ENCODE measurements at places on chromosomes 3 and 15.

DNA sequence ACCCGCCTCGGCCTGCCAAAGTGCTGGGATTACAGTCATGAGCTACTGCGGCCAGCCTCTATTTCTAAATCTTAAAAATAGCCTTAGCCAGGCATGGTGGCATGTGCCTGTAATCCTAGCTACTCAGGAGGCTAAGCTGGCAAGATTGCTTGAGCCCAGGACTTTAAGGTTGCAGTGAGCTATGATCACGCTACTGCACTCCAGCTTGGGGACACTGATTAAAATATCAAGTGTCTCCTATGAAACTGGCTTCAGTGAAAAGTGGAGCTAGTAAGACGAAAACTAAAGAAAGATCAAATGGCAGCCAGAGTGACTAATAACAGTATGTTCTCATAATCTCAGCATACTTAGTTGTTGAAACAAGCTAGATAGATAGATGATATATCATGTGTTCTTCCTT, 112.5 kb downstream of the STT3B start:
- no peak for DNase-seq

- DNase-seq: no peak
These were observed 243.6 kb downstream of the ZIC1 start for GRCh38 chr3:147652651-147653366.

GRCh38 chr3:53974324-53974723, 82.7 kb upstream of the SELENOK start:
- no peak for DNase-seq

DNA sequence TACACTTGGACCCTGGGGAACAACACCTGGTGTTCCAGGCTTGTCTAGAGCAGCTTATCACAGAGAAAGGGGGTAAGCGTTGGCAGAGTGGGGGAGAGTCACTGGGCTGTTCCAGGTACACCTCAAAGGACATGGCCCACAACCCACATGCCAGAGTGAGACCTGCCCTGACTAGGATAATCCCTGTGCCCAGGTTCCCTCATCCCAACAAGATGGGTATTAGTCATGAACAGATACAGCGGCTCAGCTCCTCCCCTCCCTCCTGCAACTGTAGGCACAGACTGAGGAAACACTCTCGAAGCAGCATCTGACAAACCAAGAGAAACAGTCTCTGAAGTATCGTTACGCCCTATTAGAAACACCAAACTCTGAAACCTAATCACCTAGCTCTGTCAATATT, 32.1 kb upstream of the RPS17 start:
- peak; percentile 46 for DNase-seq

DNA sequence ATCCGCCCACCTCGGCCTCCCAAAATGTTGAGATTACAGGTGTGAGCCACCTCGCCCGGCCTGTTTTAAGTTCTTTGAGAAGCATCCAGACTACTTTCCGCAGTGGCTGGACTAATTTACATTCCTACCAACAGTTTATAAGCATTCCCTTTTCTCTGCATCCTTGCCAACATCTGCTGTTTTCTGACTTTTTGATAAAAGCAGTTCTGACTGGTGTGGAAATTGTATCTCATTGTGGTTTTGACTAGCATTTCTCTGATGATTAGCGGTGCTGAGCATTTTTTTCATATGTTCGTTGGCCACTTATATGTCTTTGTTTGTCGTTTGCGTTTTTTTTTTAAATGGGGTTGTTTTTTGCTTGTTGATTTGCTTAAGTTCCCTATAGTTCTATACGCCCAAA, 208.4 kb upstream of the DPPA4 start:
- no peak for DNase-seq

DNA sequence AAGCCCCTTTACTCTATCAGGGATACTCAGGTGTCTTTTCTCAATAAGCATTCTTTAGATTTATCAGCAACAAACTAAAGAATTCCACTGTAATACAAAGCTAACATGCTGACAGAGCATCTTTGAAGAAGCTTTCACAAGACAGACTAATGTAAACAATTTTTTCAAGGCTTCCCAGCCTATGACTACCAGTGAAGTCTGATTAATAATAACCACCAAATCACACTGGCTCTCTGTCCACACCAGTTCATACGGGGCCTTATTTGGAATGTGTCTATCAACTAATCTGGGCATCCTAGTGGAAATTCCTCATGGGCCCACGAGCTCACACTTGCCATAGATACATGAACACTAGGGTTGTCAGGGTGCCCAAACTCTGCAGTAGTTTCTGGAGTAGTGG, 84.5 kb downstream of the EFL1 start:
- no peak for DNase-seq

GRCh38 chr3:23455775-23456174, 252.6 kb downstream of the UBE2E2 start:
- DNase-seq: no peak

DNA sequence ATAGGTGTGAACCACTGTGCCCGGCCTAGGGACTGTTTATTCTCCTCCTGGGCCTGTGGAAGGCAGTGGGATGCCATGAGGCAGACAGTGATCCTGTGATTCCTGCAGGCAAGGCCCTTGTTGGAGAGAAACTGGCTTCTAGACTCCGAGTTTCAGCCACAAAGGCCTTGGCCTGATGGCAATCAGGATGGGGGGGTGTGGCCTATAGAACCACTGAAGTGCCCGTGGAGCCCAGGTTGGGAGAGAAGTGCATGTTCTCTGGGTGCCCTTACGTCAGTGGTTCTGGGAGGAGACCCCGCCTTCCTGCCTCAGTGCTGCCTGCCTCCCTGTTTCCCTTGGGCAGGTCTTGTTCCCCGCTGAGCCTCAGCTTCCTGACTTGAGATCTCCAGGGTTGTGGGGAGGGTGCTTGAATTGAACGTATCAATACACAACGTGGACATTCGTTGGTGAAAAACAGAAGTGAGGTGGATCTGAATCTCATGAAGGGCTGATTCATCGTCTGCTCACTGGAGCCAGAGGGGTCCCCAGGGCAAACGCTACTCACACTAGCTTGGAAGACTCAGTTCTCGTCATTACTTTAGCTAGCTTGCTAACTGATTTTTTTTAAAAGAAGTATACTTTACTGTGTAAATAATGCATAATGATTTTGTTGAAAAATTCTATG, 31.8 kb downstream of the IRAK2 start:
- no peak for DNase-seq

DNA sequence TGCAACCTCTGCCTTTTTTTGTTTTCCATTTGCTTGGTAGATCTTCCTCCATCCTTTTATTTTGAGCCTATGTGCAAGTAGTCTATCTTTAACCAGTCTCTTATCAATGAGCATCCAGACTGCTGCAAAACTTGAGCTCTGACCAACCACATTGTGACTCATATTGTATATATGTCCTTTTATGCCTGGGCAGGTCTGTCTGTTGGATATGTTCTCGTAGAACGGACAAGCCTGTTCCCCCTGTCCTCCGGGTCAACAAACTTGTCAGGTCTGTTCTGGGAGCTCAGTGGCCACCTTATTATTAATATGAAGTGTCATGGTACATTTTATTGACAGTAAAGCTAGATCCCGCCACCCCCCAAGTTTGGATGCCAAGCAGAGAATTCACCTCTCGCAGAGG, 252.9 kb upstream of the ST8SIA2 start:
- DNase-seq: no peak

GRCh38 chr3:197242784-197243432, 55.5 kb downstream of the DLG1 start:
- DNase-seq: no peak

DNA sequence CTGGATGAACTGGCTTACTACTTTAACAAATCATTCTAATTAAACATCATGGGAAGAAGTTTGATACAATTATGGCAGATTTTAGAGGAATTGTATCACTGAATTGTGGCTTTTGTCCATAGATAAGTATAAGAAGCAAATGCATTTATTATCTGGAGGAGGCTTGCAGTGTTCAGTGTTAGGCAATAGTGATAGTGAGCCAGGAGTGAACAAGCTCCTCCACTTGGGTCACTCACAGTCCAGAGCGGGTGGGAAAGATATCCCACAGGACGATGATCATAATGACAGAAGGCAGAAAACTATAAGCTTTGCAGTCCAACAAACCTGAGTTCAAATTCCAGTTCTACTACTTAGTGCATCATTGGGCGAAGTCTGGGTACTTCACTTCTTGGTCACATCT, 64.0 kb upstream of the VILL start:
- no peak for DNase-seq

DNA sequence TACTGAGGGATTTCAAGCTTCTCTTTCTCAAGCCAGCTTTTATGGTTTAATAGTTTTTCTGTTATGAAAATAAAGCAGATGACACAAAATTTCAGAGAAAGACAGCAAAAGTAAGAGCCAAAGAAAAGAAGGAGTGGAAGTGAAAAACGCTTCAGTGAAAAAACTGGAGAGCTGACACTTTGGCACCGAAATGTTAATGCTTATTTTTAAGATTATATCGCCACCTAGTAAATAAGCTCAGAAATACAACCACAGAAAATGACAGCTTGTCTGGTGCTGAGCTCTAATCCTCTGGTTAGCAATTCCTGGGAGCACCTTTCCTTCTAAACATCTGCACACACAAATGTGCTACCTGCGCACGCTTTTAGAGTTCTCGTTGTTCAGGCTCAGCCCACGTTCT, 101.6 kb downstream of the ZPLD1 start:
- DNase-seq: no peak

- DNase-seq: no peak
These were observed 182.9 kb upstream of the TRIM42 start for GRCh38 chr3:140494970-140495369.

DNA sequence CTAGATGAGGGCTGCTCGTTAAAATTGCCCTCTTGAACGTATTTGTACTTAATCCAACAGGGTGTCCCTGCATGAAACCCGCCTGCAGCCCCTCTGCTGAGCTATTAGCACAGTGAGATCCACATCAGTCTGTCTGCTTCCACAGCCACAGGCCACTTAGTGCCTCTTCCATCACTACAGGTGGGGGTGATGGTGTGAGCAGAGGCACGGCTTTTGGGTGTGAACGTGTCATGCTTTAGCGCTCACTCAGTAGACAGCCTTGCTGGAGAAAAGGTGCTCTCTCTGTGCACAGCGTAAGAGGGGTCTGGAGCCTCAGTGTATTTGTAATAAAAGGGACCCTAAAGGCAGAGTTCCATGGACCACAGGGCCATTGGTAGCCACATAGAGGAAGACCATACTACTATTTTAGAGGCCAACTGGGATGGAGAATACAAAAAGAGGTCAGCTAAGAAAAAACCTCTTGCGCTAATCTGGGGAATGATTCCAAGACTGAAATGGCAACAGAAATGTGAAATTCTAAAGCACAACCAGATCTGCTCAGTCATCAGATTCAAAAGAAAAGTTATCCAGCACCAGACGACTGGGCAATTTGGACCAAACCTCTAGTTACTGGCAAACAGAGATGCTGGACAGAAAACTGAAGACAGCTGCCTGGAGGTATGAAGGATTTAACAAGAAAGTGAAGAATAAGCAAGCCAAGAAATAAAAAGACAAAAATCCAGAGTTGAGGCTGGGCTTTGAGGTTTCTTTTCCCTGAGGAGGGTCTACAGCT, 120.2 kb downstream of the ATP10A start:
- no peak for DNase-seq

DNA sequence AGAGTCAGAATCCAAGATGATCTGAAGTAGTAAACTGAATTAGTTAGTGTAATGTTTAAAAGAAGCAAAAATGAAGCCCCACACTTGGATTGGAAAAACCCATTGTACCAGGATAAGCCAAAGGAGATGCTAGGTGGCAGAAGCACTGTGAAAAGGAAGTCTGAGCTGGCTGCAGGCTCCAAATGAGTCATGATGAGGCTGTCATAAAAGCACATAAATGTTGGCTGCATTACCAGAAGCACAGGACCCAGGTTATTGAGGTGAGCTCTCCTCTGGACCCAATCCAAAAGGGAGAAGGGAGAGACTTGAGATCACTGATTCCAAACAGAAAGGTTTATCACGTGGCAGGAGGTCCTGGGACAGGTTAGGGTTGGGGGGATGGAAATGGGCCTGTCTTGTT, 3.2 kb upstream of the ACAN start:
- peak; percentile 52 for DNase-seq

DNA sequence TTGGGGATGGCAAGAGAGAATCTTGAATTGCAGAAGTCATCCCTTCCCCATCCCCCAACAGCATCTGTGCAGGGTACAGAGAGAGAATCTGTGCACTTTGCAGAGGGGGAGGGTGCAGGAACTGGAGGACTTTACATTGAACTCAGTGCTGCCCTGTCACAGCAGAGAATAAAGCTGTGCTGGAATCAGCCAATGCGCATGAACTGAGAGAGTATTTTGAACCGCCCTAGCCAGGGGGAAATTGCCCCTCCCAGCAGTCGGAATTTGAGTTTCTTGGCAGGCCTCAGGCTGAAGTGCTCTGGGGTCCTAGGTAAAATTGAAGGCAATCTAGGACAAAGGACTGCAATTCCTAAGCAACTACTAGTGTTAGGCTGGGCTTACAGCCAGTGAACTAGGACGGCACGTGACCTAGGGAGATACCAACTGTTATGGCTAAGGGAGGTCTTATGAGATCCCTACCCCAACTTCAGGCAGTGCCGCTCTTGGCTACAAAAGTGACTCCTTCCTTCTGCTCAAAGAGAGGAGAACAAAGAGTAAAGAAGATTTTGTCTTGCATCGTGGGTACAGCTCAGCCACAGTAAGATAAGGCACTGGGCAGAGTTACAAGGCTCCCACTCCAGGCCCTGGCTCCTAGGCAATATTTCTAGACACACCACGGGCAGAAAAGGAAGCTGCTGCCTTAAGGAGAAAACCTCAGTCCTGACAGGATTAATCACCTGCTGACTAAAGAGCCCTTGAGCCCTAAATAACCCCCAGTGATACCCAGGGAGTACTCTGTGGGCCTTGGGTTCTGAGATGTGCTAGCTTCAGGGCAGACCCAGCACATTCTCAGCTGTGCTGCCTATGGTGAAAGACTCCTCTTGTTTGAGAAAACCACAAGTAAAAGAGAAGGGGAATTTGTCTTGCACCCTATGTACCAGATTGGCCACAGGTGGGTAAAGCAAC, 300.5 kb upstream of the ALCAM start:
- DNase-seq: no peak

- no peak for DNase-seq
These were observed 129.2 kb upstream of the SUCLG2 start for GRCh38 chr3:67783281-67784250.

DNA sequence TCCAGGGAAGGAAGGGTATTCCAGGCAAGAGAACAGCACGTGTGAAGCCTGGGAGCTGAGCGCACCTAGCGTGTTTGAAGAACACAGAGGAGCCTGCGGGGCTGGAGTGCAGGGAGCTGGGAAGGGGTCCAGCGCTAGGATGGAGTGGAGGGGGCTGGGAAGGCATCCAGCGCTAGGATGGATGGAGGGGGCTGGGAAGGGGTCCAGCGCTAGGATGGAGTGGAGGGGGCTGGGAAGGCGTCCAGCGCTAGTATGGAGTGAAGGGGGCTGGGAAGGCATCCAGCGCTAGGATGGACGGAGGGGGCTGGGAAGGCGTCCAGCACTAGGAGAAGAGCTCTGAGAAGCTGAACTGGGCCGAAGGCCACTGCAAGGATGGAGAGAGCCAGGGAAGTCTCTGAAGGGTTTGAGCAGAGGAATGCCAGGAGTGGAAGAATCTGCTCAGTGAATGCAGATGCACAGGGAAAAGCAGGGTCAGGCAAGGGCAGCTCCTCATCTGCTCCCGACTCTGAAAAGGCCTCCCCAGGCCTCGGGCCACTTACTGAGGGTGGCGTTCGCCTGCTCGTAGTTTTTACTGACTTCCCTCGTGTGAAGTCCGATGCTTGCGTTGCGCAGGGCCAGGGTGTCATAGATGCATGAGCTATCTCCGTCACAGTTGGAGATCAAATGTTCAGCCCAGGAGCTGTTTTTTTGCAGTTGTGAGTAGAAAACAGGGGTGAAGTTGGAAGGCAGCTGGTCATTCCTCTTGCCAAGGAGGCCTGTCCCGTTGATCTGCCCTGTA, 39.8 kb downstream of the MUC20 start:
- no peak for DNase-seq
